Stimulated activated naive CD8-positive, alpha-beta T cell treated with anti-CD3 and anti-CD28 coated beads, Interleukin-15, amount 100 ng/mL, for 72 hours (primary cell): ENCODE measurements at places on chromosomes 2 and 18.
A peak's percentile ranks its signal among the peaks of the same experiment; 100 is the strongest.

DNA sequence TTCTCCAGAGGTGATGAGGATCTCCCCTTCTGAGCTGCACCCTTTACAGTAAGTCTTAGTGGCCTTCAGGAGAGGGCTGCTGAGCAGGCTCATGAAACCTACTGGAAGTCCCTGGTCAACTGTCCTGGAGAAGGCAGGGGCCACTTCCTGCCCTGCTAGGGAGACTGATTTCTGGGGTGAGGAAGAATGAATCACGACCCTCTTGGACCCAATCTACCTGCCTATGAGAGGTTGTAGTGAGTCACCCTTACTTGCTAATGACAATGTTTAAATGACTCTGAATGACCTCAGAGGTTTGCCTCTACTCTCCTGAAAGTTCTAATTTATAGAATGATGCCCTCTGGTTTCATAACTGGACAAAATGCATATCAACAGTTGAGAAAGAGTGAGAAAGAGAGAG lies 79.4 kb upstream of the FAM136A start:
- DNase-seq: no peak

DNA sequence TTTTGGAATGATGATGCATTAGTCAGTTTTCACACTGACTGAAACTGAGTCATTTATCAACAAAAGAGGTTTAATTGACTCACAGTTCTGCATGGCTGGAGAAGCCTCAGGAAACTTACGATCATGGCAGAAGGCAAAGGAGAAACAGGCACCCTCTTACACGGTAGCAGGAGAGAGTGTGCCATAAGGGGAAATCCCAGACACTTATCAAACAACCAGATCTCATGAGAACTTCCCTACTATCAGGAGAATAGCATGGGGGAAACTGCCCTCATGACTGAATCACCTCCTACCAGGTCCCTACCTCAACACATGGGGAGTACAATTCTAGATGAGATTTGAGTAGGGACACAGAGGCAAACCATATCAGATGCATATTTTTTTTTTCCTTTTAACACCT lies 504.5 kb upstream of the VRK2 start:
- DNase-seq: no peak

DNA sequence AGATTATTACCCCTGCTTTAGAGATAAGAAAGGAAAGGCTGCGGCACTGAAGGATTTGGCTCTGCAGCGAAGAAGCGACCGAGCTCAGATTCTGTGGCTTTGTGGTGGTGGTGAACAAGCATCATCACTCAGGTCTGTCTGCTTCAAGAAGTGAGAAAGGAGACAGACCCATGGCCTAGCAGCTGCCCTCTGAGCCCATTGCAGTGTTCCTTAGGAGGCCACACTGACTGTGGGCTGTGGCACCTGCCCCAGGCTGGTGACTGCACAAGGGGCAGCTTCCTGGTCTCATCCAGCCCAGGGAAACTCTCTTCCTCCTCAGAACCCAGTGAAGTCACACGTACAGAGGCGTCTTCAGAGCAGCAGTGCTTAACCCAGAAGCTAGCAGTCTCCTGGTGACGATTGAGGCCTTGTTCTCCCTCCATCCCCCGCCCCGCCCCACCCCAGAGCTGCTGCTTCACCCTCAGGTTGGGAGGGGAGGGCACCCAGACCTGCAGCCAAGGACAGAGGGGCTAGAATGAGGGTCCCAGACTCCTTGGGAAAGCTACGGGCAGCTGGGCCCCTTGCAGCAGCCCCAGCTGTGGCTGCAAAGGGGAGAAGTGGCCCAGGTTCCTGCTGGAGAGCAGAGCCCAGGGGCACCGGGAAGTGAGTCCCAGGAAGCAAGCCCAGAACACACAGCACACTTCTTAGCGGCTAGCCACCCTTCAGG lies 22.2 kb downstream of the BIN1 start:
- DNase-seq: peak; percentile 62

- no peak for DNase-seq
Observed at GRCh38 chr18:54787616-54788015, 40.7 kb upstream of the RAB27B start.

DNA sequence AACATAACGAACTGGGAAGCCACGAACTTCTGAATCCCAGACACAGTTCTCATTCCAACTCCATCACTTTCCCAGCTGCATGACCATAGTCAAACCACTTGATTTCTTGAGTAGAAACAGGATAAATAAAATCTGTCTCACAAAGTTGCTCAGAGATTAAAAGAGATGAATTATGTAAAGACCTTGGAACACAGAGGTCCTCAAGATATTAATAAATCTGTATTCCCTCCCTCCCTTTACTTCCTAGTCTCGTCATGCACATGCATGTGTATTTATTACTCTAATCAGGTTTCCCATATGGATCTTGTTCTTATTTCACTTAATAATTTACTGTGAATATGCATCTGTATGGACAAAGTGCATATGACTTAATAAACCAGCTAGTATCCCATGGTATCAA lies 21.1 kb upstream of the CSRNP3 start:
- no peak for DNase-seq

GRCh38 chr2:99900556-99900955 lies 241.8 kb downstream of the AFF3 start:
- DNase-seq: no peak

GRCh38 chr2:163859951-163860350 lies 124.1 kb upstream of the FIGN start:
- DNase-seq: no peak

- DNase-seq: no peak
Observed at GRCh38 chr2:31580321-31581117, at the start of gene SRD5A2. Gene SRD5A2, minus strand, starts transcription at chr2:31580938. Its CDS starts 38 bp downstream, at chr2:31580900.

- DNase-seq: no peak
Observed at GRCh38 chr2:136016836-136017235, 31.4 kb upstream of the DARS1 start.

GRCh38 chr2:101295895-101296294 lies 12.6 kb downstream of the RNF149 start:
- no peak for DNase-seq

- no peak for DNase-seq
Observed at GRCh38 chr2:205235434-205235833, 446.9 kb upstream of the NRP2 start.
